ENCODE measurements at places on chromosomes 2 and 18. TPM values are rescaled to one million over a fixed set of nuclear protein-coding genes. Genes with fewer than 3 reads are reported as not detected.

TANC1 gene
- total RNA-seq, result 14.9 TPM

DOK6 gene
- 19.7 TPM for total RNA-seq

NT5DC4 gene
- total RNA-seq, result not detected

TEKT4 gene
- not detected for total RNA-seq

SPATA3 gene
- not detected for total RNA-seq

TUBB8B gene
- not detected for total RNA-seq

RAPH1 gene
- 56.9 TPM for total RNA-seq

DHRS9 gene
- not detected for total RNA-seq

UGT1A6 gene
- not detected for total RNA-seq

PAIP2B gene
- total RNA-seq, result 15.6 TPM

SF3B1 gene
- 401 TPM for total RNA-seq

DSEL gene
- total RNA-seq, result 12.2 TPM

GRP gene
- not detected for total RNA-seq

MC4R gene
- not detected for total RNA-seq

SATB2 gene
- 20.8 TPM for total RNA-seq

MEP1B gene
- total RNA-seq, result not detected

PDE1A gene
- 4.2 TPM for total RNA-seq

DNPEP gene
- 19.8 TPM for total RNA-seq

LPIN2 gene
- 7.6 TPM for total RNA-seq

GPBAR1 gene
- 1.6 TPM for total RNA-seq

TNP1 gene
- total RNA-seq, result not detected

TWIST2 gene
- not detected for total RNA-seq

UGT1A5 gene
- total RNA-seq, result not detected

RMND5A gene
- total RNA-seq, result 38.8 TPM

BMP10 gene
- total RNA-seq, result not detected

OBSL1 gene
- total RNA-seq, result 47.9 TPM

RAB6C gene
- 0.25 TPM for total RNA-seq

TMEM127 gene
- 32.5 TPM for total RNA-seq

CTLA4 gene
- not detected for total RNA-seq

SLC23A3 gene
- 1.1 TPM for total RNA-seq

ZNF396 gene
- 2.1 TPM for total RNA-seq

MRO gene
- not detected for total RNA-seq

PREPL gene
- total RNA-seq, result 38.4 TPM

IWS1 gene
- total RNA-seq, result 46.1 TPM

REG1A gene
- 1.1 TPM for total RNA-seq

VSNL1 gene
- 6.1 TPM for total RNA-seq

LIMS4 gene
- 0.47 TPM for total RNA-seq

PLA2R1 gene
- 0.34 TPM for total RNA-seq

THUMPD2 gene
- 6.0 TPM for total RNA-seq

ACSL3 gene
- 87.0 TPM for total RNA-seq

ZBTB7C gene
- 10.6 TPM for total RNA-seq

LYG2 gene
- total RNA-seq, result not detected

FOXI3 gene
- total RNA-seq, result 0.34 TPM

LOXHD1 gene
- not detected for total RNA-seq

ZNG1B gene
- 29.1 TPM for total RNA-seq

DYNAP gene
- not detected for total RNA-seq

Measured in glutamatergic neuron (in vitro differentiated cells).